ENCODE measurements at places on chromosomes 11 and 22.

GRCh38 chr22:22812031-22812905, 75.3 kb upstream of the IGLL5 start:
- DNase-seq = no peak

GRCh38 chr11:95768521-95768920, 21.1 kb downstream of the FAM76B start:
- no peak for DNase-seq

GRCh38 chr11:105609832-105610781, at the start of gene GRIA4:
Gene GRIA4 (plus strand): TSS chr11:105610073. CDS start chr11:105610998, 925 bp downstream.
- DNase-seq = no peak

DNA sequence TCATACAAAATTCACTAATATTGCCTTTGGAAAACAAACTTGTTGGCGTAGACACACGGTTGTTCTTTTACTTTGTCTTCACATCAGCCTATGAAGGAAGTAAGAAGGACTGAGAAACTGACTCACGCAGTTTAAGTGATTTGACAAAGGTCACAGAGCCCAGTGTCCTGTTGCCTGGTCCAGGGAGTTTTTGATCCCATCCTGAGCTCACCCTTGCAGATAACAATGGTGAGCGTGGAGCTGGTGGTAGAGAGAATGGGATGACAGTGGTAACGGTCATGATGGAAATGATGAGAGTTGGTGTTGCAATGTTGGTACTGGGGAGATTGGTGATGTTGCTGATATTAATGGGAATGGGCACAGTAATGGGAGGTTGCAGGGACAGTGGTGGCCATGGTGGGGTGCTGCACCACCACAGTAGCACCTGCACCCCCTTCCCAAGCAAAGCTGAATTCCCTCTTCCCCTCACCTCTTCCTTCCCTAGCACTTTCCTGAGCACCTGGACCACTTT, 22.0 kb downstream of the CREB3L1 start:
- DNase-seq = no peak

- no peak for DNase-seq
These were observed 3.8 kb downstream of the CSDC2 start for GRCh38 chr22:41564563-41564962.

DNA sequence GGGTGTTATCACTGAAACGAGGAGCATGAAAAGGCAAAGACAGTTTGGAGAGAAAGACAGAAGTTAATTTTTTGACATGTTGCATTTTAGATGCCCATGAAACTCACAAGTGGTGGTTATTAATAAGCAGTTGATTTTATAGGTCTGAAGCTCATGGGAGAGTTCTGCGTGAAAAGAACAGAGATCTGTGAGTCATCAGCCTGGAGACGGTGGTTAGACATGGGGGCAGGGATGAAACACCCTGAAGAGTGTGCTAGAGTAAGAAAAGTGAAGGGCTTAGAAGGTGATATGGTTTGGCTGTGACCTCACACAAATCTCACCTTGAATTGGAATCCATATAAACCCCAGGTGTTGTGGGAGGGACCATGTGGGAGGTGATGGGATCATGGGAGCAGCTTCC, 289.1 kb upstream of the ISX start:
- DNase-seq = no peak

DNA sequence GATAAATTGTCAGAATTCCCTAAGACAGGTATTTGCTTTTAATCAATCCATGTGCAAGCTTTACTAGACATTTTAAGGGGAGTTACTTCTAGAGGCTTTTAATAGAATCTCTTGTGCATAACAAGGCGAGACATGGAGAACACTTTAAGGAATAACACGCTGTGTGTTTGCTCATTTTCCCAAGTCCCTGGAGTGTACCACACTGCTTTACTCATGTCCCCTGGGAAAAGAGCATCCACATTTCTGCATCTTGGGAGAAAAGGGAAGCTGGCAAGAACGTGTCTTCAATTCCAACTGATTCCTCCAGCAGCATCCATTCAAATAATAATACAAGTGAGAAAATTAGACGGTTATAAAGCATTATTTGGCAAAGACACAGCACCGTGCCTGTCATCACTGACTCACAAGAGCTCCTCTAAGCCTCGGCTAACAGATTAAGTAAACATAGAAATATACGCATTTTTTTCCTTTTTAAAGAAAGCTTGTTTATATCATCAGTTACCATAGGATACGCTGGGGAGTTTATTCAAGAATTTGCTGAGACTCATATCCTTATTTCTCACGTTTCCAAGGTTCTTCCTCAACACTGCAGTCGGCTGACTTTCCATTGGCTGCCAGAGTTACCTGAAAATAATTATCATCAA, 121.5 kb downstream of the CD44 start:
- DNase-seq = no peak

DNA sequence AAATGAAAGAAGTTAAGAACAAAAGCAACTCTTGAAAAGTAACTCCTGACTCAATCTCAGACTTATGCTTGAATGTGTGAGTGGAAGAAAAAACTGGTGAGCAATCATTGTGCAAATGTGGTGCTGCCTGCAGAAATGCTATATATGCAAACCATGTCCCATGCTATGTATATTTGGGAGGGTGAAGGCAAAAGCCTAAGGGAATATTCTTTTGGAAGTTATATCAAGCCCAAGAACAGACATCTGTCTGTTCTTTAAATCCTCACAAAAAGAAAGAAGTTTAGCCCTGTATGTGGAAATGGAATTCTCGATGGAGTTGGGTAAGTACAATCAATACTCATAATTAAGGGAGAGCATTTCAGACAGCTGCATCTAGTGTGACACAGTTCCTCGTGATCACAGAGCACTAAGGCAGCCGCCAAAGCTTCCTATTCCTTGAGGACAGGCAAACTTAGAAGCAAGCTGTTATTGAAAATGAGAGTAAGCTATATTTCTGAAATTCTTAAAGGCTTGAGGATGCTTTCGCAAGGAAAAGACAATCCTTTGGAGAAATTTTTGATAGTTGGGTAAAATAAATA, 406.5 kb upstream of the CHORDC1 start:
- no peak for DNase-seq

DNA sequence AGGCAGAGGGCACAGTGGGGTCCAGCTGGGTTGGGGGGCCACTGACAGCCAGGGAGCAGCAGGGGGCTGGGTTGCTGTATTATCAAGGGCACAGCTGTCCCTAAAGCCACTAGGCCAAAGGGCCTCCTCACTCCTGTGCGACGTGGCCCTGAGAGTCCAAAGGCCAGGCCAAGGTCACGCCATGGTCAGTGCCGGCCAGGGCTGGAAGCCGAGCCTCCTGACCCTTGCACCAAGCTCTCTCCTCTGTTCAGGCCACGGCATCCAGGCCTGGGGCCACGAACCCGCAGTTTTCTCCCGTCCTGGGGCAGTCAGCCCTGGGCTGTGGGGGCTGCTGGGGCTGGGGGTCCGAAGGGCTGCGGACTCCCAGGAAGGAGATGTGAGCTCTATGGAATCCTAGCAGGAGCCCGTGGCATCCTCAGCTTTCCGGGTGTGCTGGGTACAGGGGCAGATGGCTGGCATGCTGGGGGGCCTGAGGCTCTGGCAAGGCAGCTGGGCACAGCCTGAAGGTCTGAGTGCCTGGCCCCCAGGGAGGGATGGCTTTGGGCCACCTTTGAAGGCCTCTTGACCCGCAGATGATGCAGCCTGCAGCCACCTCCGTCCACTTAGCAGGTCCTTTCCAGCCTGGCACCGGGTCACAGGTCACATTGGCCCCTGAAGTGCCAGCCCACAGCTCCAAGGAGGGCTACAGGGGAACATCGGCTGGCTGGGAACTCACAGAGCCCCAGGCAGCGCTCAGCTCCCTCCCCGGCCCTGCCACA, 17.3 kb upstream of the PPARA start:
- no peak for DNase-seq

DNA sequence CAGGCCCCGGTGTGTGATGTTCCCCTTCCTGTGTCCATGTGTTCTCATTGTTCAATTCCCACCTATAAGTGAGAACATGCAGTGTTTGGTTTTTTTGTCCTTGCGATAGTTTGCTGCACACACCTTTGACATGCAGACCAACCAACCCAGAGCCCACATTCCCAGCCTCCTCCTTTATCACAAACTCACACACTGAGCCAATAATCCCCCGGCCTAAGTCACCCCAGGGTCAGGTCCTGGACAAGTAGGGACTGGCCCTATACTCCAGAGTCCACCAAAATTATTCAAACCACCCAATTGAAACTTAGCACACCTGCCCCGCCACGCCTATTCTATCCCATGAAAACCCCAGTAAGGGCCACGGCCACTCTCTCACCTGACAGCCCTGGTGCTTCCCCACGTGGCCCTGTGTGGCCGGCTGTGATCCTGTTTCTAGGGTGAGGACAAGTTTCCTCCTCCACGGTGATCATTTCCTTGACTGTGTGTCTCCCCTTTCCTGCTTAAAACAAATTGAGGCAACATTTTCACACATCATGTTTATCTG, 83.1 kb upstream of the SLC22A12 start:
- DNase-seq = no peak

- no peak for DNase-seq
These were observed 39.7 kb downstream of the MRGPRX2 start for GRCh38 chr11:19020831-19021230.

DNA sequence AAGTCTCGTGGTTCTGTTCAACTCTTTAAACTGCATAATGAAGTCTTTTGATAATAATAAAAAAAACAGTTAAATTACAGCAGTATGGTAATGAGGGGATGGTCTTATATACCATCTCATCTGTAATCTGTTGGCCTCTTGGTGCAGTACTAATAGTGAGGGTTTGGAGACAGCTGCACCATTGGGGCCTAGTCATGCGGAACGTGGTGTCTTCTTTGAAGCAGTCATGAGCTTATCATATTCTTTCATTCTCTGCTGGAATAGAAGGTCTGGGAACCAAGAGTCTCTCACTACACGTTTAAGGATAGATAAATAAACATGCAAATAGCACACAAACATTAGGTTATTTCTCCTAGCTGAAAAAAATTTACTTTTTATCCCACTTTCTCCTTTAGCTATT, 40.9 kb upstream of the OR9Q1 start:
- no peak for DNase-seq

DNA sequence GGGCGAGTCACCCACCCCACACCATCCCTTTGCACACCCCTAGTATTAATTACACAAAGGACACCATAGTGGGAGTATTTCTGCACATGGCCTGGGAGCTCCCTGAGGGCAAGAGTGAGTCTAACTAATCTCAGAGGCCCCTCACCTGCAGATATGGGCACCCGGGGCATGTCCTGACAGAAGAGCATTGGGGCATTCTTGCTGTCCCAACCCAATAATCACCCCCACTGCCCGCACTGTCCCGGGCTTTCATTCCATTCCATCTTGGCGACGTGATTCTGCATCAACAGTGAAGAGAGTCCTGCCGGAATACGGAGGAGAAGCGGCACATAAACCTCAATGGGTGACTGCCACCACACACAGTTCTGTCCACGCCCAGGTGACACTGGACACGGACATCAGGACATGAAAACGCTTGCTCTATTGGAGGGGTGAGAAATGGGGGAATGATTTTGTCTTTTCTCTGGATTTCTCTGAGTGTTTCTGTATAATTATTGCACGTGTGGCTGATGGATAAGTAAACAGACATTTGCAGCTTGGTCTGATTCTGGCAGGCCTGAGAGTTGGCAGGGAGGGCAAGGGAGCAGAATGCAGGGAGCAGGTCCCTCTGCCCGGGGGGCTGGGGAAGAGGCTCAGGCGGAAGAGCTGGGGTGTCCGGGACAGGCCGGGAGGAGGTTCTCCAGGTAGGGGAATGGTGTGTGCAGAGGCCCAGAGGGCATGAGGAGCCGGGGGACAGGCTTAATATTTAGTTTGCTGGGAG, 38.2 kb downstream of the SCUBE1 start:
- DNase-seq = no peak

- no peak for DNase-seq
These were observed 74.0 kb downstream of the ADAMTS15 start for GRCh38 chr11:130522284-130522961.

DNA sequence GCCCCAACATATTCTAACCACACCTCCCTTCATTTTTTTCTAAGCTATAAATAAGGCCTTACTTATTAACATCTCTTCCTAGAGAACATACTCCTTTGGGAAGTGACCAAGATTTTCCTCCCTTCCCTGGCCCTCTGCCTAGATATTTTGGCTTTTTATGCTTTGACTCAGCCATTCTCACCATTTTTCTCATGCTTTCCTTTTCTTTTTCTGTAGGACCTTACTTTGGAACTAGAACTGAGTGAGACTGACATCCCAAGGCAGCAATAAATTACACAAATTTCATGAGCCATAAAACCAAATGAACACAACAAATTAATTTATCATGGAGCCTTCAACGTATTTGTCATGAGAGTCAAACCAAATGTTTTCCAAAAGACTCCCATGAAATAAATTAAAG, 142.7 kb upstream of the CTSC start:
- no peak for DNase-seq

DNA sequence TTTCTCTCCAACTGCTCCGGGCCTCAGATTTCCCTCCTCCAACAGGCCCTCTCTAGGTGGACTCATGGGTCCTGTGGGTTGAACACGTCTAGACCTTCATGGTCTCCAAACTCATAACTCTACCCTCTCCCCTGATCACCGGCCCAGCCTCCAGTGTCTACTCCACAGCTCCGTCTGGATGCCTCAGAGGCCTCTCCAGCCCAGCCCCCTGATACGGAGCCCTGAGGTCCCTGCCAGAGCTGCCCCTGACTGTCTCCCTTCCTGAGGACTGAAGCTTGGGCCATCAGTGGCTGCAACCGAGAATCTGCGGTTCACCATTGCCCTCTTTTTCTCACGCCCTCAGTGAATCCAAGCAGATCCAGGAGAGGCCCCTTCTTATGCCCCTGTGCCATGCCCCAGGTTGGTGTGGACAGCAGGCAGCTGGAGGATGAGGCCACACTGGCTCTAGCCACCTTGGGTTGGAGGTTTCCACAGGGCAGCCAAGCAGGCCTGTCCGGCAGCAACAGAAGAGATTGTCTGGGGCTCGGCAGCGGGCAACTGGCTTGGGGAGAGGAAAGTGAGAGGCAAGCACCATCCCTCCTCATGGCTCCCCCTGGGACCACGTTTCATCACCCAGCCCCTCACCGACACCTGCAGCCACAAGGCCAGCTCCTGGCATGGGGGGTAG, 104.6 kb upstream of the FGF3 start:
- DNase-seq = no peak

GRCh38 chr11:95895815-95896214, 28.1 kb downstream of the MTMR2 start:
- DNase-seq = no peak

DNA sequence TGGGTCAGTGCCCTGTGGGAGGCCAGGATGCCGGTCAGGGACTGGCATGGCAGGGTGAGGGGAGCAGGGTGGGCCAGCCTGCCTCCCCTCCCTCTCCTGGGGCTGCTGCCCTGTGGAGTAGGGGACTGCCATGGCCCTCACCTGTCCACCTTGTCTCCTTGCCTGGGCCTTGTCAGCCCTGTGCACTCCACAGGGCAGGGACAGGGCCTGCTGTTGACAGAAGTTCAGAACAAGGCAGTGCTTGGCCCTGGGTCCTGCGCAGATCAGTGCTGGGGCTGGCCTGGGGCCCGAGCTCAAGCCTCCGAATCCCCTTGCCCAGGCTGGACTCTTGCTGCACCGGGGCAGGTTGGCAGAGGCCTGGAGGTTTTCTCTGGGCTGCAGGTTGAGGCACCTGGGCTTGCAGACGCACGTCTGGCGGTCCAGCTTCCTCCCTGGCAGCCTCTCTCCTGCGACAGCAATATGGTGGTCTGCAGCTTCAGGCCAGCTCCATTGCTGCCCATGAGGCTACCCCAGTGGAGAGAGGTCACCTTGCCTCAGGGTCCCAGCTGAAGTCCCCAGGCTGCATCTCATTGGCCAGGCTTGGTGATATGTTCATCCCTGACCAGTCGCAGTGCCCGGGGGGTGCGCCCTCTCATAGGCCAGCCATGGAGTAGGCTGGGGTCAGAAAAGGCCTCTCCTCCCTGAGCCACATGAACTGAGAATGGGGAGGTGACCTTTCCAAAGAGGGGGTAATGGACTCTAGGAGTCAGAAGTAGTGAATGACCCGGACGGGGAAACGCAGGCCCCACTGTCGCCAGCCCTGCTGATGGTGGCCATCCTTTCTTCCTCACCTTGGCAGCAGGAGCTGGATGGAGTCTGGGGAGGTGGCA, 21.5 kb upstream of the CHKA start:
- DNase-seq = no peak

Measured in CD4-positive, alpha-beta T cell treated with Interleukin-21 for 1 hour (primary cell).